Inflammatory macrophage treated with lipopolysaccharide for 1 hour (primary cell): ENCODE measurements at places on chromosomes 6 and 20.

- DNase-seq: peak; percentile 53
Observed at GRCh38 chr6:6494677-6495076, 93.8 kb upstream of the LY86 start.

GRCh38 chr6:159059141-159059540, 14.3 kb upstream of the TAGAP start:
- DNase-seq: no peak

DNA sequence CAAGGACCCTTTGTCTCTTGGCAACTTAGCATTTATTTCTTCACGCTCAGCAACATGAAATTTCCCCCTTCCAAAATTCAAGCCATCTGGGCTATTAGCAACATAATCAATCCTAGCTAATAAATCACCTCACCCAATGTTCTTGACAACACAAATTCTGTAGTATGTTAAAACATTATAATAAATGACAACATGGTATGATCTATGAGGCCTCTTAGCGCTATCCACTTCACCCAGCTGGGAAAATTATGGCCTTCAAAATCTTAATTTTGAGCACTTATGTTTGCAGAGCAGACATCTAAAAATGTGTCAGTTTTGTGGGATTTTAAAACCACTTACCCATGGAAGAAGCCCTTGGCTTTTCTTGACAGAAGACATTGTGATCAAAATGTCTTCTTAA, 181.9 kb downstream of the HDGFL1 start:
- no peak for DNase-seq

DNA sequence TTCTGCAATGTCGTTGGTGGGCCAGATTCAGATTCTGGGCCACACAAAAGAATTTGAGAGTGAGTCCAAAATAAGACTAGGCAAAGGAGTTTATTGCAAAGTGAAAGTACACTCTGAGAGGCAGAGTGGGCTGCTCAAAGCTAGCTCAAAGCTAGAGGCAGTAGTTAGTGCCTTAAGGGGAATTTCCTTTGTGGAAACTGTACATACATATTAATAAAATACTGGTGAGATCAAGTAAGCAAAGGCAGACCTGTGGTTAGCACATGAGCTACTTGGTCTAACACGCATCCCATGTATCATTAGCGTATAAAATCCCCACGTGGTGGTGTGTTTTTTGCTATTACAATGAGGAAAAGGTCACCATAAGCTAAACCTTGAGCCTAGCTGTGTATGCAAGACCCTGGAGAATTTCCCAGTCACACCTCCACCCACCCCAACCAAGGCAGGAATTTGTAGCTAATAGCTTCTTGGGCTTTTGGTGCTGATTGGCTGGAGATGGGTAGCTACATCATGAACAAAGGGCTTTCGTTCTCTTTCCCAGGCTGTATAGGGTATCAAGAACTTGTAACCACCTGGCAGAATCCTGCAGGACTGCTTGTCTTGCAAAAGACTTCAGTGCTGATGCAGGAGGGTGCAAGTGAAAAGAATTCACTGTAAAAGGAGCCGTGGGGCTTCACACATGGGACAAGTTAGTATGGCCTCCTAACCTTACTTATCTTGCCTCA, 14.7 kb upstream of the TRIM26 start:
- DNase-seq: no peak

DNA sequence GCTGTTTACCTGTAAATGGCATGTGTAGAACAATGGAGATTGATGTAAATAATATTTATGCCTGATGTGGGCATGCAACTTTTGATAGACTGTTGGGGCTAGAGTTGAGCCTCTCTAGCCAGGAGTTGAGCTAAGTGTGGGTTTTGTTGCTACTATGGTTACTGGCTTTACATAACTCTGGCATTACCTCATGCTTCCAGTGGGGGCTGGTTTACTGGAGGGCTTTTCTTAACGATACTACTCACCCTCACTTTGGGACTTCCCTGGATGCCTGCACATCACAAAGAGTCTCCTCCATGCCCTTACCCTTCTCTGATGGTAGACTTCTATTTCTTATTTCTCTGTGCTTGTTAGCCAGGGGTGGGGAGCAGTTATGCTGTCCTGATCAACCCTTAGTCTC, 524.6 kb upstream of the CDH4 start:
- no peak for DNase-seq

- DNase-seq: no peak
Observed at GRCh38 chr6:28531479-28532128, 5.9 kb downstream of the GPX5 start.

GRCh38 chr20:60641879-60642447, 610.1 kb upstream of the CDH4 start:
- DNase-seq: no peak

GRCh38 chr6:157049133-157049532, 272.0 kb downstream of the ARID1B start:
- peak; percentile 82 for DNase-seq

- DNase-seq: no peak
Observed at GRCh38 chr20:63056236-63057170, 49.7 kb upstream of the BHLHE23 start.
